ENCODE measurements at places on chromosomes 1 and 21. TPM values are rescaled to one million over a fixed set of nuclear protein-coding genes. Genes with fewer than 3 reads are reported as not detected.

DNA sequence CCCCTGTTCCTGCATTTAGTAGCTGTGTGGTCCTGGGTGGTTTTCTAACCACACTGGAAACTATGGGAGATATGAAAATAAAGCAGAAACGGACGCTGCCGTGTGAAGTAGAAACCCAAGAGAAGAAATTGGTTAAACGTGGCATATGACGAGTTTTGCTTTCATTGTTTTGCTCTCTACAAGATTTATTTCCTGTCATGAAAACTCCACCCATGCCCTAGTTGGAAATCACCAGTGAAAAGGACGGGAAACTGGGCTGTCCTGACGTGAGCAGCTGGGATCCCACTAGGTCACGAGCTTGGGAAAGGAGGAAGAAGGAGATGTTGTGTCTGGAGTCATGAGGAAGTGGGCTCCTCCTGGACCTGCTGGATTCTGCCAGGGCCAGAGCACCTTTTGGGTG is 120.8 kb upstream of the GADD45A start:
- DNase-seq, result no peak

DNA sequence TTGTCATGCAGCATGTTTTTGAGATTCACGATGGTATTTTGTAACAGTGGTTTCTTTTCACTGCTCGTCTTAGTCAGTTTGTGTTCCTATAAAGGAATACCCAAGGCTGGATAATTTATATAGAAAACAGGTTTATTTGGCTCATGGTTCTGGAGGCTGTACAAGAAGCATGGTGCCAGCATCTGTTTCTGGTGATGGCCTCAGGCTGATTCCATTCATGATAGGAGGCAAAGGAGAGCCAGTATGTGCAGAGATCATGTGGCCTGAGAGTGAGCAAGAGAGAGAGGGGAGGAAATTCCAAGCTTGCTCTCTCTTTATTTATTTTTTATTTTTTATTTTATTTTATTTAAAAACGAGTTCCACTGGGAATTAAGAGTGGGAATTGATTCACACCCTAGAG is 2.0 kb upstream of the C21orf91 start:
- no peak for DNase-seq

- DNase-seq, result no peak
Measured at GRCh38 chr1:53461323-53462044, 2.3 kb downstream of the DMRTB1 start.

DNA sequence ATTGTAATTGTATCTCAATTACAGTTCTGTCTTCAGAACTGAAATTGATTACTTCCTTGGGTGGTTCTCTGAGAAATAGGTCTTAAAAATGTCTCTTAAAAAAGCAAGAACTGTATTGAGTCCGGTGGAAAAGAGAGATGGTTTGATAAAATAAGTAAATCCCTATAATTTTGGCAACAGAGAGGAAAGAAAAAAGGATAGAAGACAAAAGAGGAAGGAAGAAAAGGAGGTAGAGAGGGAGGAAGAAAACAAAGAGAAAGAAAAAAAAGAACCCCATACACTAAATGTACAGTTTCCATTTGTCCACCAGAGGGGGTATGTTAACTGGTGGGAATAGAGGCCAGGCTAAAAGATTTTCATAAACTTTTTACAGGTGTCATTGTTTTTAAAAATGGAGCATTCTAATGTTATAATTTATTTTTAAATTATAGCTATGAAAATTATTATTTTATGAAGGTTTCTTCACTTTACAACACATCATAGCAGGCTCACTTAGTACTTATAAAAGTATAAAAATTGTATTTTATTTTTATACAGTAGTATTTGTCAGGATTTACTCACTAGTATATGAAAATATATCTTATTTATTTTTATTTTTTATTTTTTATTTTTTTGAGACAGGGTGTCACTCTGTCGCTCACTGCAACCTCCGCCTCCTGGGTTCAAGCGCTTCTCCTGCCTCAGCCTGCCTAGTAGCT is 2.1 kb upstream of the UBE2T start:
- DNase-seq, result peak; percentile 57

DNA sequence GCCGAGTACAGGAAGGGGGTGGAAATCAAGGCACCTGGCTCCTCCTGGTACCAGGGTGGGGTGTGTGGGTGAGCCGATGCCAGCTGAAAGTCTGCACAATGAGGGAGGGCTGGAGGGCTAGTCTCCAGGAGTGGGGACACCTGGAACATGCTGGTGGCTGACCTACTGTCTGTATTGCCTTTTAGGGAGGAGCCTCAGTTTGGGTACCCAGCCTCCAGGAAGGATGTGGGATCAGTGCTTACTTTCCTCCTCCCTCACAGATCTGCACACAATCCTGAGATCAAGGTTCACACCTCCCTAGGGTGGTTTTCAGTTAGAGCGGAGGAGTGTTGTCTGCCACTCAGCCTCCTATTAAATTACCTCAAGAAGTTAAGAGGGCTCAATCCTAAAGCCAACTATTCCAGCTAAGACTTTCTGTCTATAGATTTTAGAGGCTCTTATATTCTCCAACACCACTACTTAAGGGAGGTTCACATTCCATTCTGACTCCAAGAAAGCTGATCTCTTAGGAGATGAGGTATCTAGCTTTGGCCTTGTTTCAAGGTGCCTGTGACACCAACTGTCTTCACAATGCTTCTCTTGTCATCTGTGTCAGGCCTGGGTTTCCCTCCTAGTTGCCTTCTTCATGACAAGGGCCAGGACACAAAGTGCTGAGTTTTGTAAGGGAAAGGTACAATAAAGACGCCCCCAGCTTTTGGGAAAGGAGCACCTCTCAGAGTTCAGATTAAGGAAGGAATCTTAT is 15.7 kb downstream of the SSR2 start:
- DNase-seq, result no peak

GRCh38 chr21:36097427-36098181 is 27.8 kb downstream of the CBR1 start:
- no peak for DNase-seq

DNA sequence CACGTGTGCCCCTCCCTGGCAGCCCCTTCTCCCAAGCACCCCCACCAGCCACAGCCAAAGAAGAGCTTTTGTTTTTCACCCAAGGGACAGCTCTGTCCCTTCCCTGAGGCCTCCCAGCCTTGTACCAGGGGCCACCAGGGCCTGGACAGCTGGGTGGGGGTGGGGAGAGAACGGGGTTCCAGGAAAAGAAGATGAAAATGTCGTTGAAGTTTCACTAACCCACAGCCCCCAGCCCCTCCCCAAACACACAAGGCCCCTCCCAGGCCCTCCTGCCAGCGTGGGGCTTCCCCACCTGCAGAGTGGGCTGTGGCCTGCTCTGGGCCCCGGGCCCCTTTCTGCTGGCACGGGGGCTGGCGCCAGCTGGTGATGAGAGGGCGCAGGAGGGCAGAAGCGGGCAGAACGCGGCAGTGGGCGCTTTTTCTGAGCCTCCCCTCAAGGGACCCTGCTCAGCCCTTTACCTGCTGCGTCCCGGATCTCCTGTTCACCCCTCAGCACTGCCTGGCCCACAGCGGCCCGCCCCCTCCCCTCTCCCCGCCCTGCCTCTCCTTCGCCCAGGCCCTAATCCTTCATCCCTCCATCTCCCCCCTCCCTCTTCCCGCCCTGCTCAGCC is 5.5 kb upstream of the ANKRD65 start:
- DNase-seq, result no peak

DNA sequence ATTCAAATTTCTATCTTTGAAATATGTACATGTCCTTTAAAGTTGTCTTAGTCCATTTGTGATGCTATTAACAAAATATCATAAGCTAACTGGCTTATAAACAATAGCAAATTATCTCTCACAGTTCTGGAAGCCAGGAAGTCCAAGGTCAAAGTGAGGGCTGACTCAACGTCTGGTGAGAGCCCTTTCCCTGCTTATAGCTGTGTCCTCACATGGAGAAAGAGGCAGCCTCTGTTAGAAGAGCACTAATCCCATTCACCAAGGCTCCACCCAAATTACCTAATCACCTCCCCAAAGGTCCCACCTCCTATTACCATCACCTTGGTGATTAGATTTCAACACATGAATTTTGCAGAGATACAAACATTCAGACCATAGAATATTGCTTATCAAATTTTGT is 450.1 kb upstream of the BEND5 start:
- no peak for DNase-seq

GRCh38 chr1:43288058-43288784 is 2.8 kb upstream of the C1orf210 start:
- peak; percentile 81 for DNase-seq

DNA sequence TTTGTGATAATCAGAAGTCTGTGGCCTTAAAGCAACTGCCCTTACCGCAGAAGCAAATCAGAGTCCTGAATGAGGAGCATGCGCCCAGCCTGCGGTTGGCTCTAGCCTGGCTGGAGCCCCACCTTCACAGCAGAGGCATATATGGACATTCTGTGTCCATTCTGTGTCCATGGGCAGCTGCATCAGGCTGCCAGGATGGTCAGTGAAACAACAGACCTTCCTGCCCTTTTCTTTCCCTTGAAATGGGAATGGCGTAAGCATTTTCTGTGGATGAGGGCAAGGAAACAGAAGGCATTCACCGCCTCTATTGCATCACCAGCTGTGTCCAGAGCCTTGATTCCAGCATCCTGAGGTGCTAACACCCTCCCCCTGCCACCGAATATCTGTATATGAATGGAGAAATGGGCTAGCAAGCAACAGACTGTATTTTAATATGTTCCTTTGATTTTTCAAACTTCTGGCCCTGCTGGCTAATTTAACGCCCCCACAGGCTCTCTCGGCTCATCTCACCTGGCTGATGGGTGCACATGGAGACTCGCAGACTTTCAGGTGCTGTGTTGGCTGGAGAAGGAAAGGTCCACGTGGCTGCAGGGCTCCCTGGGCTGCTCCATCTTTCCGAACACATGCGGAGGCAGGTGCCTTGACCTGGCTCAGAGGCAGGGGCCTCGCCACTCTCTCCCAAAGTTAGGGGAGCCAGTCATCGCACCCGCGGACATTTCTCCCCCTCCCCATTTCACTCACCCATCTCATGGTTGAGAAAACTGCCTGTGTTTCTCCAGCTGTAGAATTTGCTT is 159.2 kb downstream of the GALNT2 start:
- no peak for DNase-seq

DNA sequence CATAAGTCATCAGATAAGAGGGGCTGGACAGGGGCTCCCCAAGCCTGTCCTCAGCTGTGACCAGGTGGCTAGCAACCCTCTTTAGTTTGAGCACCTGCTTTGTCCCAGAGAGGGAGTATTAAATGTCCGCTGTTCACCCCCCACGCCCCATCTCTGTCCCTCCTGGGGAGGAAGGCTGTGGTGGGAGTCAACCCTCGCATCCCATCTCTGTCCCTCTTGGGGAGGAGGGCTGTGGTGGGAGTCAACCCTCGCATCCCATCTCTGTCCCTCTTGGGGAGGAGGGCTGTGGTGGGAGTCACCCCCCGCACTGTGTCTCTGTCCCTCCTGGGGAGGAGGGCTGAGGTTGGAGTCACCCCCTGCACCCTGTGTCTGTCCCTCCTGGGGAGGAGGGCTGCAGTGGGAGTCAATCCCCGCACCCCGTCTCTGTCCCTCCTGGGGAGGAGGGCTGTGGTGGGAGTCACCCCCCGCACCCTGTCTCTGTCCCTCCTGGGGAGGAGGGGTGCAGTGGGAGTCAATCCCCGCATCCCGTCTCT is 72.6 kb upstream of the ABCG1 start:
- DNase-seq, result no peak

Gene PSMB4
- 580 TPM for total RNA-seq

Gene AKNAD1
- total RNA-seq, result not detected

Gene FLG2
- not detected for total RNA-seq

Gene MATN1
- not detected for total RNA-seq

Gene S100A6
- total RNA-seq, result 308 TPM

Gene ASTN1
- not detected for total RNA-seq
